Omental fat pad (tissue), 4 donors: ENCODE measurements at places on chromosomes 1 and 21. TPM values are rescaled to one million over a fixed set of nuclear protein-coding genes. Genes with fewer than 3 reads are reported as not detected.

The FRRS1 gene
- total RNA-seq, result 13.1 TPM

The MAP1LC3C gene
- total RNA-seq, result 10.9 TPM

The DTL gene
- 0.79 TPM for total RNA-seq

The LCE2B gene
- not detected for total RNA-seq

The C1orf185 gene
- total RNA-seq, result not detected

The DCST1 gene
- not detected for total RNA-seq

The CLCA4 gene
- total RNA-seq, result not detected

The FMO1 gene
- 1.3 TPM for total RNA-seq

The OR2L2 gene
- 0.19 TPM for total RNA-seq

The CELA2B gene
- not detected for total RNA-seq

The CRABP2 gene
- 8.8 TPM for total RNA-seq

The SEC16B gene
- total RNA-seq, result 1.7 TPM

The ETV3 gene
- 48.3 TPM for total RNA-seq

The RAB29 gene
- 26.9 TPM for total RNA-seq

The SZT2 gene
- 26.4 TPM for total RNA-seq

The PTPN22 gene
- total RNA-seq, result 6.8 TPM
